ENCODE measurements at places on chromosomes 7 and 10. TPM values are rescaled to one million over a fixed set of nuclear protein-coding genes. Genes with fewer than 3 reads are reported as not detected.

Gene ASB10
- not detected for total RNA-seq

Gene C10orf105
- total RNA-seq = not detected

Gene PPP1R17
- total RNA-seq = not detected

Gene CPA2
- 0.15 TPM for total RNA-seq

Gene CFTR
- not detected for total RNA-seq

Gene SFRP5
- 3.3 TPM for total RNA-seq

Gene PAPOLB
- total RNA-seq = not detected

Gene CDNF
- 0.86 TPM for total RNA-seq

Gene FAM25C
- total RNA-seq = 1.7 TPM

Gene CALML3
- total RNA-seq = not detected

Gene LRRD1
- not detected for total RNA-seq

Gene TWIST1
- 2.8 TPM for total RNA-seq

Gene CYP2C19
- not detected for total RNA-seq

Gene GPNMB
- 4.6 TPM for total RNA-seq

Gene CALML5
- total RNA-seq = not detected

Gene SPDYE2
- not detected for total RNA-seq

Gene POLL
- 13.3 TPM for total RNA-seq

Gene FEZF1
- not detected for total RNA-seq

Gene CHAT
- total RNA-seq = not detected

Gene EFCAB10
- 2.4 TPM for total RNA-seq

Gene JCAD
- 21.3 TPM for total RNA-seq

Gene AGR2
- 120 TPM for total RNA-seq

Gene CACNA2D1
- total RNA-seq = 10.4 TPM

Gene EIF5AL1
- 2.1 TPM for total RNA-seq

Gene TMEM273
- total RNA-seq = not detected

Gene FXYD4
- not detected for total RNA-seq

Gene AKR1C8
- total RNA-seq = 0.07 TPM

Gene ANKRD61
- total RNA-seq = 0.26 TPM

Gene PVRIG
- total RNA-seq = not detected

Gene UBN2
- total RNA-seq = 4.1 TPM

Gene C7orf57
- total RNA-seq = 0.35 TPM

Gene ZNF775
- total RNA-seq = 3.7 TPM

Gene TAF3
- 8.5 TPM for total RNA-seq

Gene EN2
- total RNA-seq = 0.90 TPM

Gene SPAM1
- total RNA-seq = not detected

Gene TDRD1
- total RNA-seq = not detected

Gene EIF4EBP2
- 17.3 TPM for total RNA-seq

Gene AMPH
- 0.12 TPM for total RNA-seq

Gene CNTNAP2
- 0.02 TPM for total RNA-seq

Gene OR2F2
- not detected for total RNA-seq

Gene CPXM2
- total RNA-seq = not detected

Gene FOXI2
- not detected for total RNA-seq

Gene ASAH2
- 2.8 TPM for total RNA-seq

Gene CFAP70
- 0.13 TPM for total RNA-seq

Gene PPP1R9A
- total RNA-seq = 4.4 TPM

Gene CRCP
- total RNA-seq = 26.4 TPM

Gene HYAL4
- 0.04 TPM for total RNA-seq

Gene SLC4A2
- 286 TPM for total RNA-seq

Gene NOS3
- 0.44 TPM for total RNA-seq

Gene AS3MT
- total RNA-seq = 2.6 TPM
